ENCODE measurements at places on chromosomes 6 and 20.

DNA sequence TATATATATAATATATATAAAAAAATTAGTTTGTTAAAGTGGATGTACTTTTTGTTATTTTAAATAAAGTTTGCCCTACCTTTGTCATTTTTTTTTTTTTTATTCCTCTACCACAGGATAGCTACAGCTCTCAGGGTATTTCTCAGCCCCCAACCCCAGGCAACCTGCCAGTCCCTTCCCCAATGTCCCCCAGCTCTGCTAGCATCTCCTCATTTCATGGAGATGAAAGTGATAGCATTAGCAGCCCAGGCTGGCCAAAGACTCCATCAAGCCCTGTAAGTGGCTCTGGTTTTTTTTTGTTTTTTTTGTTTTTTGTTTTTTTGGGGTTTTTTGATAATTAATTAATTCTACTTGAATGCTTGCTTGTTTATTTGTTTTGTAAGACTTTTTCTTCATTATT, 148.6 kb downstream of the TMEM242 start:
- DNase-seq = no peak

GRCh38 chr20:44170816-44171410, 16.1 kb downstream of the JPH2 start:
- no peak for DNase-seq

DNA sequence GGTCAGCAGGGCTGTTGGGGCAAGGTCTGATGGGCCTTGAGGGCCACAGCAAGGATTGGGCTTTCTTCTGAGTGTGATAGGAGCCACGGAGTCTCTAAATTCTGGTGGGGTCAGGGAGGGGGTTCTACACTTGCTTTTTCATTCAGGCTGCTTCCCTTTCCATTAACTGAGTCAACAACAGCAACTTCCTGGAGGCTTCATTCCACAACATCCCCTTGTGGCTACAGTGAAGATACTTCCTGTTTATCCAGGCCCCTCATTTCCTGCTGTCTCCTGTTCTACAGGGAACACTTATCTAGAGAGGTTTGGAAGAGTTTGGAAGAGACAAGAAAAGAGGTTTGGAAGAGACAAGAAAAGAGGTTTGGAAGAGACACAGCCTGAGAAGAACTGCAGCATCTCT, 144.8 kb upstream of the ENPP5 start:
- peak; percentile 19 for DNase-seq

DNA sequence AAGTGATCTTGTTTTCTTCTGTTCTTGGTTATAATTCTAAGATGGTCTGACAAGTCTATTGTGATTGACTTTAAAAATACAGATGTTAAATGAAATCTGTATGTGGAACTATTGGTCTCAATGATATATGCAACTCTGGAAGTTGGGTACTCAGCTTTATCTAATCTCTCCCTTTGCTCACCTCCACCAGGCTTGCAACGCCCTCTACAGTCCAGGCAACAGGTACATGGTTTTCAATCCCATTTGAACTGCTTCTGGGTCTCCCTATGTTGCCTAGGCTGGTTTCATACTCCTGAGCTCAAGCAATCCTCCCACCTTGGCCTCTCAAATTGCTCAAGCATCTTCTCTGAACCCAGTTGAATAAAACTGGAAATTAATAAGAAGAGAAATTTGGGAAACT, 25.6 kb upstream of the HLA-DQB1 start:
- DNase-seq = peak; percentile 72

DNA sequence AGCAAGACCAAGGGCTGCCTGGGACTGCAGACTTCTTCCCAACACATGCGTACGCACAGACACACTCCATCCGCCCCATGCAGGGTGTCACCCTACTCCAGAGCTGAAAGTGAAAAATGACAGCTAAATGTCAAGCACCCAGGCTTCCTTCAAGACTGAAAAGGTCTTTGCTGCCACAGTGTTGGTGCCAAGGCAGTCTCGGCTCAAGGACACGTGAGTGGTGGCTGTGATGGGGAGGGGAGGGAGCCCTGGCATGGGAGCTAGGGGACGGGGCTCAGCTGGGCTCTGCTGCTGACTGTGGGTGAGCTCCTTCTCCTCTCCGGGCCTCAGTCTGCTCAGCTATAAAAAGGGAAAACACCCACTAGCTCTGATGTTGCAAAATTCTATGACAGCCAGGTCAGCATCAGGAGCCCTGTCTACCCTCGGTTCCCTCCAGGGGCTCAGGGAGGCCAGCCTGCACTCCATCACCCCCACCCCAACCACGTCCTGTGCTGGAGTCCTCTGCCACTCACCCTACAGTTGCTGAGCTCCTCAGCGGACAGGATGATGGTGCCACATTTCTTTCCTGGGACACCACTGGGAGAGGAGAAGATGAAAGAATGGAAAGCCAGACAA, 47.6 kb downstream of the CPNE5 start:
- peak; percentile 36 for DNase-seq

DNA sequence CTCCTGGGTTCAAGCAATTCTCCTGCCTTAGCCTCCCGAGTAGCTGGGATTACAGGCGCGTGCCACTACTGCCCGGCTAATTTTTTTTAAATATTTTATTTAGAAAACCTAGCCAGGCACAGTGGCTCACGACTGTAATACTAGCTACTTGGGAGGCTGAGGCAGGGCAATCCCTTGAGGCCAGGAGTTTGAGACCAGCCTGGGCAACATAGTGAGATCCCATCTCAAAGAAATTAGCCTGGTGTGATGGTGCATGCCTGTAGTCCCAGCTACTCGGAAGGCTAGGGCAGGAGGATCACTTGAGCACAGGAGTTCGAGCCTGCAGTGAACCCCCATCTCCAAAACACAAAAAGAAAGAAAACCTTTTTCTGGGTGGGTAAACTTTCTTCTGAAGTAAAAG, 2.4 kb downstream of the SLC44A4 start:
- no peak for DNase-seq

GRCh38 chr20:41627001-41627495, 8.9 kb upstream of the CHD6 start:
- DNase-seq = peak; percentile 11

GRCh38 chr6:114157848-114158247, 185.0 kb downstream of the HS3ST5 start:
- DNase-seq = no peak

DNA sequence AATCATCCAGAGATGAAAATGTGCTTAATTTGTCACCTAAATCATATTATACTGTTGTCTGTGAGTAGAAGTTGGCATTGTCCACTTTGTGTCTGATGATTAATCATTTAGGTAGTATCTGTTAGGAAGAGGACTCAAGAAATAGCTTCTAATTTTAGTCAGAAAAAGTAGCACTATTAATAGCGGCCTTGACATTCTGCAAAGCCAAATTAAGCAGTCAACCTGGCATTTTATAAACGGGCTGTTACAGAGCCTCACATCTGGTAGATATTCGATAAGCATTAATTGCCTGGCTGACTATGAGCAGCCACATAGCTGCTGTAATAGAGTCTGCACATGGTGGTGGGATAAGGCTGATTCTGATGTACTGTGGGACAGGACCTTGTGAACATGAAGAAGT, 99.5 kb downstream of the KLHL32 start:
- no peak for DNase-seq

DNA sequence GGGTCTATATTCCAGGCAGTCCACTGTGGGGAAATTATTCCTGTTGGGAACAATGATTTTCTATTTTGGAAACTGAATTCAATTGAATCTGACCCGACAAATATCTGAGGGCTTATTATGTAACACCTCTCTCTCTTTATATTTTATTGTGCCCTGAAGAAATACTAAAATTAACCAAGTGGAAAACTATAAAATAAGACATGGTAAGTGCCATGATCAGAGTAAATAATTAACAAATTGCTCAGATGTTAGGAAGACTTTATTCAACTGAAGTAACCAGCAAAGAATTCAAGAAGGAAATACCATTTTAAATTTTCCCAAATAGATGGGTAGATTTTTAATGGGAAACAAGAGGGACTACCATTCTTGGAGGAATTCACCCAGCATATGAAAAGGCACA, 632.9 kb downstream of the MAFB start:
- no peak for DNase-seq

- no peak for DNase-seq
These were observed 287.1 kb downstream of the GMDS start for GRCh38 chr6:1958257-1958656.

DNA sequence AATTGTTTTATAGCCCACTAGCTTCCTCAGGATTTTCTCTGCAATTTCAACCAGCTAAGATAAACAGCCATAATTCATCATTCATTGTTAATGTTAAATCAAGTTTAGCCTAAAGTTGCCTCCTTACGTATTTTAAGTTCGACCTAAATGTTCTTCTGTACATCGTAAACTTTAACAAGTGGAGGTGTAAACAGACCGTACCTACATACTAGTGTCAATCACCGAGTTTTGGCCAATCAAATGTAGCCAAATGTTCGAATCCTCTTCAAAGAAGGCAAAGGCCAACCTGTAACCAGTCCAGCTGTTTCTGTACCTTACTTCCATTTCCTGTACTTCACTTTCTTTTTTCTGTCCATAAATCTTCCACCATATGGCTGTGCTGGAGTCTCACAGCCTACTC, 13.5 kb downstream of the MBOAT1 start:
- DNase-seq = no peak

- DNase-seq = no peak
These were observed 1.6 kb upstream of the DEK start for GRCh38 chr6:18265787-18266522.

DNA sequence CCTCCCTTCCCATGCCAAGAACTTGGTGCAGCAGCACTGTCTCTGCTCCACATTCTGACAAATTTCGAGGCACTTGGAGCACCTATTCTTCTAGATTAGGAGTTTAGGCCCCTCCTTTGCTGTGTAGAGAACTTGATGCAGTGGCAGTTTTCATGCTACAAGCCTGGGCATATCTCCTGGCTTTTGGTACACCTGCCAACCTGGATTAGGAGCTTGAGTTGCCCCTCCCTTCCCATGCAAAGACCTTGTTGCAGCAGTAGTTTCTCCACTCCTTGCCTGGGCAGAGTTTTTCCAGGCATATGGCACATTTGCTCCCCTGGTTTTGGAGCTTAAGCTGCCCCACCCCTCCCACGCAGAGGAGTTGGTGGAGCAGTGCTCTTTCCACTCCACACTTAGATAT, 956.1 kb downstream of the EYS start:
- DNase-seq = no peak

DNA sequence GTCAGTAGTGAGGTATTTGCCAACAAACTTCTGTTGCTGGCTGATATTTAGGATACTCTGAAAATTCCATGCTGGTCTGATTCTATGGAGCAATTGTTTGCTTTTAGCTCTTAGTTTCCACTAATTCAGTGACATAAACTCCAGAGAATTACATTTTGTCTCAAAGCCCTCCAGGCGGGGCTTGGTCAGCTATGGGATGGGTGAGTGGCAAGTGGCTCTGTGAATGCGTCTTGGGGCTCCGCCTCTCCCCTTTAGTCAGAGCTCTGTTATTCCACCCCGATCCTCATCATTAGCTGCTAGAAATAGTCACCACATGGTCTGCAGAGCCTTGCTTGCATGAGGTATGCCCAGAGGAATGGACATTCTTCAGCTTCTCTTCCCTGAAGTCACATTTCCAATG, 540.6 kb downstream of the QKI start:
- DNase-seq = no peak

GRCh38 chr6:98977671-98978292, 30.0 kb upstream of the FBXL4 start:
- DNase-seq = no peak

DNA sequence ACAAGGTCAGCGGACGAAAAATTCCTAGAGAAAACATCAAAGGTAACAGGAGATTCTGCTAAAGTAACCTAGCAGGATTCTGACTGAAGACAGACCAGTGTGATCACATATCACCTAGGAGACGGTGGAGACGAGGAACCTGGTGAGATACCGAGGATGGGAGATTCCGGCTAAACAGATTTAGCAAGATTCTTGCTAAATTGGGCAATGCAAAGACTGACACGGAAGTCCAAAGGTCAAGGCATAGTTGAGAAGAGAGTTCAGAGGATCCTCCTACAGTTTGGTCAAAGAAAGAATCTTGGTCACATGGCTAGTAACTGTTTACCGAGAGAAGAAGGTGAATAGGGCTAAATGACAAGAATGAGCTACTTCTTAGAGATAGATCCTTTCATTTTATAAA, 61.1 kb downstream of the TMEM170B start:
- peak; percentile 66 for DNase-seq
